Myocyte (in vitro differentiated cells): ENCODE measurements at places on chromosomes 12 and 14.

- DNase-seq, result no peak
Measured at GRCh38 chr14:77593501-77593961, 22.9 kb downstream of the SPTLC2 start.

DNA sequence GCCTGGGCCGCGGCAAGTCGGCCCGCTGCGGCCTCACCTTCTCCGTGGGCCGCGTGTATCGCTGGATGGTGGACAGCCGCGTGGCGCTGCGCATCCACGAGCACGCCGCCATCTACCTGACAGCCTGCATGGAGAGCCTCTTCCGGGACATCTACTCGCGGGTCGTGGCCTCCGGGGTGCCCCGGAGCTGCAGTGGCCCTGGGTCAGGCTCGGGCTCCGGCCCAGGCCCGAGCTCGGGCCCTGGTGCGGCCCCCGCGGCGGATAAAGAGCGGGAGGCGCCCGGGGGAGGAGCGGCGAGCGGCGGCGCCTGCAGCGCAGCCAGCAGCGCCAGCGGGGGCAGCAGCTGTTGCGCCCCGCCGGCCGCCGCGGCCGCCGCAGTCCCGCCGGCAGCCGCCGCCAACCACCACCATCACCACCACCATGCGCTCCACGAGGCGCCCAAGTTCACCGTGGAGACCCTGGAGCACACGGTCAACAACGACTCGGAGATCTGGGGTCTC is 226.2 kb upstream of the CRY1 start:
- DNase-seq, result no peak

DNA sequence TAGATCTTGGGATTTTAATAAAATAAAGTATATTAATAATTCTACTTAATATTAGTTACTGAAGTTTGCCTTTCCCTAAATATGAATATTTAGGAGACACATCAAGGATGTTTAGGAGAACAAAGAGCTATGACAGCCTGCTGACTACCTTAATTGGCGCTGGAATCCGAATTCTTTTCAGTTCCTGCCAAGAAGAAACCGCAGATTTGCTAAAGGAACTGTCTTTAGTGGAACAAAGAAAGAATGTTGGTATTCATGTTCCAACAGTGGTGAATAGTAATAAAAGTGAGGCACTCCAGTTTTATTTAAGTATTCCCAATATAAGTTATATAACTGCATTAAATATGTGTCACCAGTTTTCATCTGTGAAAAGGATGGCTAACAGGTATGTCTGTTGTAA is 54.5 kb downstream of the MIS18BP1 start:
- DNase-seq, result peak; percentile 30

GRCh38 chr12:70752327-70752726 is 115.1 kb upstream of the PTPRB start:
- no peak for DNase-seq
